Anterior cingulate cortex (tissue), 58 donors: ENCODE measurements at places on chromosomes 6 and 20.

DNA sequence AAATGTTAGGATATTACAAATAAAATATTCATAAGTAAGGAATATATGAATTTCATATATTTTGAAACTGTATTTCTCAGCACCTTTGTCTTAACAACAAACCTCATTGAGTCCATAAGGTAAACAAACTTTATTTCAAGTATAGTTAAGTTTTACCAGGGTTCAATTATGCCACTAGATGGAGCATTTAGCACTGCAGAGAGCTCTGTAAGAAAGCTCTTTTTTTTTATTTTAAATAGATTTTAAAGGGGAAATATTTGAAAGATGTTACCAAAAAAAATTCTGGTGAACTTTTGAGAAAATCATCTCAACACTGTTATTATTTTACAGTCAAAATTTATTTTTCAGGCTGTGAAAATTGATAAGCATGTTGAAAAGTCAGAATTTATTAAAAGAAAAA is 955.2 kb upstream of the EYS start:
- DNase-seq, result no peak

DNA sequence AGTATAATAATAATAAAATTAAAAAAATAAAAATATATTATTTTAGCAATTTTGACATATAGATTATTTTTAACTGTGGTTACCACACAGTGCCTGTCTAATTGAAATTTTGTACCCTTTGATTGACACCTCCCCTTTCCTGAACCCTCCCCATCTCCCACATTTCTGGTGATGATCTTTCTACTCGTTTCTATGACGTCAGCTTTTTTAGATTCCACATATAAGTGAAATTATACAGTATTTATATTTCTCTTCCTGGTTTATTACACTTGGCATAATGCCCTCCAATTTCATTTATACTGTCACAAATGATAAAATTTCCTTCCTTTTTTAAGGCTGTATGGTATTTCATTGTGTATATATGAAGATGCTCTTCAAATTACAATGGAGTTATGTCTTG is 258.1 kb upstream of the PTCHD4 start:
- no peak for DNase-seq

DNA sequence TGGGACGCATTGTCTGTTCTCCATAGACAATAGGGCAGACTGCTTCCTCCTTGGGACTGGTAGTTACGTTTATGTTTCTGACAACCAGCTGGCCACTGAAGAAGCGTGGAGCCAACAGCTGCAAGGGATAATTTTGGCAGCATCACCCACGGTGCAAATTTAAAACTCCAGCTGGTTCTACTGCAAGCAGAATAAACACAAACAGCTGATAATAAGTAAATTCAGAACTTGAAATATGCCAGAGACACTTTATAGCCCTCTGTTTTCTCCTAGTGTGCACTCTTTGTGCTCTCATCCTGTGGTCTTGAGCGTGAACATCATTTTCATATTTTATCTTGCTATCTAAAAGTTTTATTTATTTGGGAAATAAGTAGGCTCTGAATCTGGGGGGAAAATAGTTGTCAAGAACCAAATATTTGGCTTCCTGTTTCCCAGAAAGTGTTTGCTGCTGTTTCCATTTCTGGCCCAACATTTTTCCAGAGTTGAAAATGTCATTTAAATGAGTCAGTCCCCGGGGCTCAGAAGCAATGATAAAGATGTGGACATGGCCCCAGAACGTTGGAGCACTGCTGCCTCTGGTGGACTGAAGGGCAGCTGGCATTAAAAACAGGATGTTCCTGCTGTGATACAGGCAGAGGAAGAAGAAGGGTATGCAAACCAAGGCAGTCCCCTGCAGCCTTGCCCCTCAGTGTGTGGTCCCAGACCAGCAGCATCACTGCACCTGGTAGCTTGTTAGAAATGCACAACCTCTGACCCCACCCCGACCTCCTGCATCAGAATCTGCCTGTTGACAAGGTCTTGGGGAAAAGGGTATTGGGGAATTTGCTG is 12.5 kb upstream of the THBD start:
- DNase-seq, result no peak

DNA sequence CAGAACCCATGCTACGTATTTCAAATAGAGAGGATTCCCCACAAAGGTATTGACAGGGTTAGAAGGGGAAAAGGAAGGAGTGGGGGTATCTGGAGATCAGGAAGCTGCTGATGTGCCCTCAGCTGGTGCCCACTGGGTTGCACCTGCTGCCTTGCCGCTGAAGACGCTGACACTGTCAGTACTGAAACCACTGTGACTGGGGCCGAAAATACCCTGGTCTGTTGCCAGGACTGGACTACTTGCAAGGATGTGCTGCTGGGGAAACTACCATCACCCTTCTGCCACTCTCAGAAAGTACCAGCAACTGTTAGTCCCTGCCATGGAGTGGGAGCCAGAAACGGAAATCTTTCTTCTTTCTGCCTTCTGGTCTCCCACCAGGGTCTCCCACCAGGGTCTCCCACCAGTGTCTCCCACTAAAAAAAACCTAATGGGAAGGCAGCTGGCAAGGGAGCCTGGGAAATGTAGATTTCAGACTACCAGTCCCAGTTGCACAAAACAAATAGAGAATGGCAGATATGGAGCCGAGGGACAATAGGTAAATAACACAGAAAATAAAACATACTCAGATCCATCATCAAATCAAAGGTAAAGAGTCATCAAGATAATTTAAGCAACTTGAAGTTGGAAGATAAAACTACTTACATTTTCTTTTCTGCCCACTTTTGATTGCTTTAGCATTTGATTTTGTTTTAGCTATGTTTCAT is 204.8 kb downstream of the TPBG start:
- DNase-seq, result no peak

GRCh38 chr6:92586236-92586977 is 833.0 kb downstream of the EPHA7 start:
- no peak for DNase-seq

GRCh38 chr6:44582930-44583329 is 195.4 kb downstream of the CDC5L start:
- no peak for DNase-seq

- DNase-seq, result no peak
These were observed 72.6 kb upstream of the LY86 start for GRCh38 chr6:6515691-6516607.

- no peak for DNase-seq
These were observed 85.3 kb upstream of the AKAP12 start for GRCh38 chr6:151154418-151154817.

DNA sequence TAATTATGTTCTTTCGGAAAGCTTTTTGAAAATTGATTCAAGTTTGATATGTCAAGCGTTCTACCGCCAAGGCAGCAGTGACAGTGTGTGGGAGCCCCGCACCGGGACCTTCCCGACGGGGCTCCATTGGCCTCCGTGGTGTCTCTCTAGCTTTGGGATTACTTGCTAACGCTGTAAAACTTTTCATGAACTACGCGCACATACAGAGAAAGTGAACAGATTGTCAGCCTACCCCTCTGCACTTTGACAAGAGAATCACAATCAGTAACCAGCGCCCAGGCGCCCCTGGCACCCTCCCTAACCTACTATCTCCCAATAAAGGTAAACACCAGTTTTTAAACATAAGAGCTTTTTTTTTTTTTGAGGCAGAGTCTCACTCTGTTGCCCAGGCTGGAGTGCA is 274.8 kb downstream of the CDH4 start:
- no peak for DNase-seq

DNA sequence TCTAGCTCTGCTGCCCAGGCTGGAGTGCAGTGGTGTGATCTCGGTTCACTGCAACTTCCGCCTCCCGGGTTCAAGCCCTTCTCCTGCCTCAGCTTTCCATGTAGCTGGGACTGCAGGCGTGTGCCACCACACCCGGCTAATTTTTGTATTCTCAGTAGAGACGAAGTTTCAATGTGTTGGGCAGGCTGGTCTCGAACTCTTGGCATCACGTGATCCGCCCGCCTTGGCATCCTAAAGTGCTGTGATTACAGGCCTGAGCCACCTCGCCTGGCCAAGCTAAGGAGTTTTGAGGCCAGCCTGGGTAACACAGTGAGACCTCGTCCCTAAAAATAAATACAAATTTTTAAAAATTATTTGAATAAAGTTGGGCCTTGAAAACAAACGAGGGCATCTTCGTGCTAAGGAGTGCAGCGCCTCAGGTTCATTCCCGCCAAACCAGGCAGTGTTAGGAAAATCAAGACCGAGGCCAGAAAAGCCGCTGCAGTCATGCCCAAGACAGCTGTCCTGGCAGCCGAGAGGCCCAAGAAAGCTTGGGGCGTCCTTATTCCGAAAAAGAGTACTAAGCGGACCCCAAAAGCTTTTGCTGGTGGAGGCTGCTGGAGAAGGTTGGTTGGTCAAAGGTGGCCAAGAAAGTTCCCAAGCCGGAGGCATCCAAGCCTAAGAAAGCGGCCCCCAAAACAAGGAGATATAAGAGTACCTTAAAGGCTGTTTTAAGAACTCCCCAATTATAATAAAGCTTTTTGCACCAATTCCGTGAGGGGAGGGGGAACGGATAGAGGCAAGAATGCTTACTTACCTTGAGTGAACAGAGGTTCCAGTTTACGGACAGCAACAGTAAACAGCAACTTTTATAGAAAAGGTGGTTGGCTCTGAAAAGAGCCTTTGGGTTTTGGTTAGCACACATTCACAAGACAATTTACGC is 109.0 kb downstream of the HFE start:
- DNase-seq, result no peak

DNA sequence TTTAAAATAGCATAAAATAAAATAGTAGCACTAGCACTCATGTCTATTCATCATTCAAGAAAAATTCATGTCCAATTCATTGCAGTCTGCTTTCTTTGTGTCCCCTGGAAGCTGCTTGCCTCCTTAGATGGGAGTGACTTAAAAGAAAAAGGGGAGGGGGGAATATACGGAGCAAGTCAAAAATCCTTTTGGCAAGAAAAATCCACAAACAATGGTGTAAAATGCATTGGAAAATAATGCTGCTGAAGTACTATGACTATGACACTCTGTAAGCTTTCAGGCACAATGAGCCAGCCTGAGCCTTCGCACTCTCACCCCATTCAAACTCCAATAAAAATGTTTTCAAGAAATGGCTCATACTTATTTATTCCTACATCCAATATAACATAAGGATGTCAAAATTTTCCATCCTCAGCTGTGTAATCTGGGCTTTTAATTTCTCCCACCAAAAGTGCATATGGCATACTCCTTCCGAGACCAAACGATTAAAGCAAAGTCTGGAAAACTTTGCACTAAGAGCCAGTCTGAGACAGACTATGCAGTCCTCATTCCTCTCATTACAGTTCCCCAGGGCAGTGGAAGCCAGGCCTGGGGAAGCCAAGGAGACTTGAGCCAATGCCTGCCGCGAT is 790 bp downstream of the NEDD9 start:
- DNase-seq, result peak; percentile 12

GRCh38 chr6:46746696-46747095 is at the start of gene ANKRD66:
Gene ANKRD66, plus strand, starts transcription at chr6:46746933. Its CDS starts 5,016 bp downstream, at chr6:46751949.
- DNase-seq, result no peak

DNA sequence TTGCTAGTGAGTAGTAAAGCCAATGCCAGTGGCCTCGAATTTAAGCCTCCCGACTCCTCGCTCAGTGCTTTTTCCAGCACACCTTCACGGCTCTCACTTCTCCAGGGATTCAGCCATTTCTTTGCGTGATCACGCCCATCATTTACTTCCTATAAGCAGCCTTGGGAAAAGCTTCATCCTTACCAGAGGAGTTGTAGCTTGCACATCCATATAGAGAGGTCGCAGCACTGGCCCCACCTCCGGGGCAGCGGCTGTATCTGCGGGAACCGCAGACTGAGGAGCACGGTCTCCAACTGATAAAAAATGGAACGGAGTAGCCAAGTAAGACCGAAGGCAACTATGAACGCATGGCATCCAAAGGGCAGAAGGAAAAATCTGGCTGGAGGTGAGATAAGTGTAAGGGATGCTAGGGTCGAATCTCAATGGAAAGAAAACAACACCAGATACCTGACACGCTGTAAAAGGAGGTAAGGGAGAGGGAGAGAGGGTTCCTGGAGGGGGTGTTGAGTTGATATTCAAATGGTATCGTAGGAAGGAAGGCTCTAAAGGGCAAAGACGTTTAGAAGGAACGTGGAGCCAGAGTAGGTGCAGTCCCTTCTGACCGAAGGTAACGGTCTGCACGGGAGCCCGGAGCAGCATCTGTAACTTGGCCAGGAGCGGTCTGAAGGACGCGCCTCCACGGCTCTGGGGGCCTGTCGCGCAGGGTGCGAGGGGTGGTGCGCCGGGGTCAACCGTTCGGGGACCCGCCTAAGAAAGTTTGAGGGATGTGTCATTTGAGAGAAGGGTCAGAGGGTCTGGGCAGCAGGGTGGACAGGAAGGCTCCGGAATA is 640 bp downstream of the NFS1 start:
- no peak for DNase-seq

DNA sequence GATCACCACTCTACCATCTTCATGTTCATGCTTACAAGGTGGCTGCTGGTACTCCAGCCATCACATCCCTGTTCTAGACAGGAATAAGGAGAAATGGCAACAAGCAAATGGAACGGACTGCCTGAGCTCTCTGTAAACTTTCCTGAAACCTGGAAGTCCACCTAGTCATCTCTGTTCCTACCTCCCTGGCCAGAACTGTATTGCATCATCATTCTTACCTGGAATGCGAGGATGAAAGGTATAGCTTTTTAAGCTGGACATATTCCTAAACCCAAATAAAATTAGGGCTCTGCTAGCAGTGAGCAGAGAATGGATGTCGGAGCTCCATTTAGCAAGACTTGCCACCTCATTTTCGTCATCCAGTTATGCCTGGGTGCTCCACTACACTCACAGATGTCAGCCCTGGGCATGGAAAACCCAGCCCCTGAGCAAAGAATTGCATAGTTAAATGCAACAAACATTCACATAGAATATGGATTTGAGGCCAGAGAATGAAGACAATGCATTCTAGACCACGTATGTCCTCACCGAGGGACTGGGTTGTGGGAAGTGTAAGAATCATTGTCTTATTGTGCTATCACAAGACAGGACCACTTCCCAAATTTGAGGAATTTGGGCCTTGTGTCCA is 214.3 kb upstream of the CDYL start:
- no peak for DNase-seq

- no peak for DNase-seq
These were observed 58.2 kb upstream of the POLR1H start for GRCh38 chr6:30002871-30003270.

DNA sequence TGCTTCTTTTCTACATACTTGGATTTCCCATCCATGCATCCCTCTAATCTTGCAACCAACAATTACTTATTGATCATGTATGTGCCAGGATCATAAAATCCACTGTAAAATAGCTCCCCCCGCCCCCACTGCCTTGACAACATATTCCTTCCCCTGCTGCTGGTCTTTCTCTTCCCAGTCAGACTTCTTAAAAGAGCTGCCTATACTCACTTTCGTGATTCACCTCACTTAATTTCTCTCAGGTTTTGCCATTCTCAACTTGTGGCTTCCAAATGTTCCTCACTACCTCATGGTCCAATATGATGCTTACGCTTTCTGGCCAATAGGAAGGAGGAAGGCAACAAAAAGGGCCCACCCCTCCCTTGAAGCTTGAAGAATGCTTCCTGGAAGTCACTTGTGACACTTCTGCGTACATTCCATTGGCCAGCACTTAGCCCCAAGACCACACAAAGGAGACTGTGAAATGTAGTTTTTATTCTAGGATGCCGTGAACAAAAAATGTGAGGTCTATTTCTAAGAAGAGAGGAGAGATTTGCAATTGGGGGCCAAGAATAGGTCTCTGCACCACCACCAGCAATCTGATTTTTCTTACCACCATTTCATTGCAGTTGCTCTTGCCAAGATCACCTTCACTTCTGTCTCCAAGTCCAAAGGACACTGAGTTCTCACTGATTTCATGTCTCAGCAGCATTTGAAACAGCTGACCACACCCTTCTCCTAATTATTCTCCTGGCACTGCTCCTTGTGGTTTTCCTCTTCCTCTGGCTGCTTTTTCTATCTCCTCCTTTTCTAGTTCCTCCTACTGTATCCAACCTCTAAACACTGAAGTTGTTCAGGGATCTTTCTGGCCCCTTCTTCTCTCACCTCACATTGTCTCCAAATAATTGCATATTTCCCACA is 30.8 kb downstream of the CD164 start:
- DNase-seq, result no peak
